IMR-90 (cell line): ENCODE measurements at places on chromosomes 2 and 18.

DNA sequence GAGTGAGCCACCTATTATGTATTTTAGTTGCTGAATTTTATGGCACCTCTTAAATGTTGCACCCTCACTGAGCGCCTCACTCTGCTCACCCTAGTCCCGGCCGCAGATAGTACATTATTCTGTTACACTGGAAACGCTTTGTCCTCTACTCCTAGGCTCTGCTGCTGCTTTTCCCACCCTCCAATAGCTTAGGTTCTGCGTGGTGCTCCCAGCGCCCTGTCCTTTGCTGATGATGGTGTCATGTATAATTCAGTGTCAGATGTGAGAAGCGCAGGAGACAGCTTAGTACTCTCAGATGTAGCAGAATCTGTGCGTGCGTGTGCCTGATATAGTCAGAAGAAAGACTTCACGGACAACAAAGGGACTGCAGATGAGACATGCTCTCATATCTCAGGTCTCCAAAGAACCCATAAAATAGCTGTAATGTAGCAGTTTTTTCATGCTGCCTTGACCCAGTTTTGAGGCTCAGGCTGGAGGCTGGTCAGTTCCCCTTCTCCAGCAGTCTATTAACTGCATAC lies 1.4 kb upstream of the REEP1 start:
- DNase-seq, result no peak

DNA sequence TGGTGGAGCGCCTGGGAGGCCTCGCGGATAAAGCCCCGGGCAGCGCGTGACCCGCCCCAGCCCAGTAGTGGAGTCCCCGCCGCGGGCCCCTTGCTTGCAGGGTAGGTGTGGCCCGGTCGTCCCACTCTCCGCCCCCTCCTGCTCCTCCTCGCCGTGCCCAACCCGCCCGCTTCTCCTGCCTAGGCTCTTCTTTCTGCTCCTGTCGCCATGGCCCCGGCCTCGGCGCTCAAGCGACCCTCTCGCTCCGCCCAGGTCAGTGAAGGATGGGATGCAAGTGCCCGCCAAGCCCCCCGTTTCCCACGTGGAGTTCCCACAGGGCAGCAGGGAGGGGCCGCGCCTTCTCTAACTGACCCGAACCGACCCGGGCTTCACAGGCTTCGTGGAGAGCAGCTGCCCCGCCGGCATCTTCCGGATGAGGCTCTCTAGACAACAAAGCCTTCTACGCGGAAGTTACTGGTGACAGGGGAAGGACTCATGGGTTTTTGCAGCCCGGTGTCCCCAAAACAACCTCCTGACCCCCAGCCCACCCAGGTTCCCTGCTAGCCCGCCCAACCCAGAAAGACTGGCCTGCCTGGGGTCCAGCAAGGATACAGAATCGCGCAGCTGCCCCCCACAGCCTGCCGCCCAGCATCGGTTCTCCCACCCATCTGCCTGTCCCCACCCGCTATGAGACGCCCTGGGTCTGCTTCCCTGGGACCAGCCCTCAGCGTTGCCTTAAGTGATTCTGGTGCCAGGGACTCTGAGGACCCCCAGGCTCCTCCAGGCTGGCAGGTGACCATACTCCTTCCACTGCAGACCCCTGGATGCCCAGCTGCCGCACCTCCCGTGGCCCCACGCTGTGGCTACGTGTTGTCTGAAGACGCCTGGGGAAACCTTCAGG lies 32.8 kb downstream of the TTC32 start:
- DNase-seq, result no peak

DNA sequence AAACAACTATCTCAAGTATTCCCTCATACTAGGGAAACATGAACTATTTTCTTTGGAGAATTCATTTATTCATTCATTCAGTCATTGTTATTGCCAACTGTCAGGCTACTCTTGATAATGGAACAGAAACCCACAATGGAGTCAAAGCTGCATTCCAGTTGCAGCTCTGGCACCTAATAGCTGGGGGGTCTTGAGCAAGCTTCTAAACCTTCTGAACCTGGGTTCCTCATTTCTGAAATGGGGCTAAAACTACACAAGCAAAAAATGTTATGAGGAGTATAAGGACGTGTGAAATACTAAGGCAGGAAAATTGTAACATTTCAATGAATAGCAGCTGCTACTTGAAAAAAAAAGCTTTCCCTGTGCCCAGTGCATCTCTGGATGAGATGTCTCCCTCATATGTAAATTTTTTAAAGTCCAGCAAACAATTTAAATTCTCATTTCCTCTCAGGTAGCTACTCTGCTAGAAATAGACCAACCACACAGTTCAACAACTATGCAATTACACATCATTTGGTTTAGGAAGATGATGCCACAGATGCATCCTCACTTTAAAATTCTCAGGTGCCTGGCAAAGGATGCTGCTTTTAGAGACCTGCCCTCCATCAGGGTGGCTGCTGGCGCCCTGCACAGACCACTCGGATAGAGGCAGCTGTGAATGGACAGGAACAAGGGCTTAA lies 38.5 kb downstream of the SPRED2 start:
- DNase-seq, result no peak

- no peak for DNase-seq
Measured at GRCh38 chr2:167420211-167420610, 531.9 kb downstream of the XIRP2 start.

DNA sequence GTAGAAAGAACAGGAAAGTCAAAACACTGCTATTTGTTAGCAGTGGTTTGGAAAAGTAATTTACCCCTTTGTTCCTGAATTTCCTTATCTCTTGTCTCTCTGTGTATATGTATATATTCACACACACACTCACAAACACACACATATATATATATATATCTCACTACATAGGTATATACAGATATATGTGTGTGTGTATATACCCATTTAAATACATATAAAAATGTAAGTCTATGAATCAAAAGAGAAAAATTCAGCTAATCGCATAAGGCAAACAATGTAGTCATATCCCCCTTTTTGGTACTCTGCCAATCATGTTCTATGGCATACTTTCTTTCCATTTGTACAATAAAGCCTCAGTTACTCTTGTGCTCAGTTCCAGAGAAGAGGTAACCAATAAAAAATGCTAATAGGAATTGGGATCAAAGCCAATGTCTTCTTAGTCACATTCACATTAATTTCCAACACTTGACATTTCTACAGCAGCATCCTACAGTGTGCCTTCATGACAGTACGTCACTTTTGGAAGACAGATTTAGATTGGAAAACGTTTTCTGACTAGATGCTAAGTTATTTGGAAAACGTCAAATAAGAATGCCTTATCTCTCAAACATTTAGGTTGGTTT lies 94.6 kb downstream of the MC4R start:
- DNase-seq, result peak; percentile 83

- no peak for DNase-seq
Measured at GRCh38 chr2:74551942-74552913, 1.5 kb downstream of the LOXL3 start.

- DNase-seq, result no peak
Measured at GRCh38 chr2:140855471-140855870, 1275.3 kb downstream of the LRP1B start.

GRCh38 chr2:200943527-200944105 lies 19.8 kb downstream of the ORC2 start:
- DNase-seq, result no peak

GRCh38 chr2:120551522-120551921 lies 184.1 kb upstream of the GLI2 start:
- DNase-seq, result peak; percentile 32

DNA sequence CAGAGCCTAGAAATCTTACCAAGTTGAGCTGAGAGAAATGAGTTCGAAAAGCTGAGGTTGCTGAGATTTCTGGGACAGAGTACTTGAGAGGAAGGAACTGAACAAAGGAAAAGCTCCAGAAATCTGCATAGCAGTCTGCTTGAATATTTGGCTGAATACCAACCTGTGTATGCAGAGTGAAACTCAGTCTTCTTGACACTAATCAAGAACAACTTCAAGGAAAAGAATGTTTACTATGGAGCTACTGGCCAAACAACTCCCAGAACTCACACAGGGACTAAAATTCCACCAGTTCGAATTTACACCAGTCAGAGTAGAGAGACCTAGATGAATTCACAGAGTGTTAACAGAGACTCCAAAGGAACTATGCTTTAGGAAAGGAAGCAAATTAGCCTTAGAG lies 66.5 kb downstream of the USP37 start:
- peak; percentile 65 for DNase-seq

DNA sequence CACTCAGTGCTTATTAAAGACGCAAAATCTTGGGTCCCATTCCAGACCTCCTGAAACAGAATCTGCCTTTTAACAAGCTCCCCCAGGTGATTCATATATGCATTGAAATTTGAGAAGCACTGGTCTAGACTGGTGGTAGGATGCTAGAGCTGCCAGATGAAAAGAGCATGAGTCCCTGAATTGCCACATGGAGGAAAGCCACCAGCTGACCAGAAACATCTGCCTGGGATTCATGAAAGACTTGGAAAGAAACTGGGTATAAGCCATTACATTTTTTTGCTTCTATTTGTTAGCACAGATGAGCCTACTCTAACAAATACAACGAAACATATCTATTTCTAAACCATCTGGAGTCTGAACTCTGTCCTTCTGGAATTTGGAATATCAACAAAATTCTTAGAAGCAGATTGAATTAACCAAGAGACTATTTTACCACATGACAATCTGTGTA lies 228.9 kb downstream of the RBM43 start:
- peak; percentile 100 for DNase-seq

DNA sequence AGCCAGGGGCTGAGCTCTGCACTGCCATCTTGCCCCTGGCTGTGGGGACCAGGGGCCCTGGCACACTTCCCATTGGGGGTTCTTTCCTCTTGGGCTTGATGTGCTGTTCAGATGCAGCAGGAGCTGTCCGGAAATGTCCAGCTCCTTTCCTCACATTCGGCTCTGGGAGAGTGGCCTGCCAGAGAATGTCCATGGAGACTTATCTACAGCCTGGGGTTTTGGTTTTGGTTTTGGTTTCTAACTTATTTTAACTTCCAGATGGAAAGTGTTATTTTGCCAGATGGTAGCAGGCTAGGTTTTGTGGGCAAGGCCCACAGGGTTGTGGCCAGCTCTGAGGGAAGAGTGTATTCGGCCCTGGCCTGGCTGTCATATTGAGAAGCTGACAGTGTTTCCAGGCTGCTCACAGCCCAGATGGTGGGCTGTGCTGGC lies 177.3 kb downstream of the ANKRD30B start:
- DNase-seq, result no peak

DNA sequence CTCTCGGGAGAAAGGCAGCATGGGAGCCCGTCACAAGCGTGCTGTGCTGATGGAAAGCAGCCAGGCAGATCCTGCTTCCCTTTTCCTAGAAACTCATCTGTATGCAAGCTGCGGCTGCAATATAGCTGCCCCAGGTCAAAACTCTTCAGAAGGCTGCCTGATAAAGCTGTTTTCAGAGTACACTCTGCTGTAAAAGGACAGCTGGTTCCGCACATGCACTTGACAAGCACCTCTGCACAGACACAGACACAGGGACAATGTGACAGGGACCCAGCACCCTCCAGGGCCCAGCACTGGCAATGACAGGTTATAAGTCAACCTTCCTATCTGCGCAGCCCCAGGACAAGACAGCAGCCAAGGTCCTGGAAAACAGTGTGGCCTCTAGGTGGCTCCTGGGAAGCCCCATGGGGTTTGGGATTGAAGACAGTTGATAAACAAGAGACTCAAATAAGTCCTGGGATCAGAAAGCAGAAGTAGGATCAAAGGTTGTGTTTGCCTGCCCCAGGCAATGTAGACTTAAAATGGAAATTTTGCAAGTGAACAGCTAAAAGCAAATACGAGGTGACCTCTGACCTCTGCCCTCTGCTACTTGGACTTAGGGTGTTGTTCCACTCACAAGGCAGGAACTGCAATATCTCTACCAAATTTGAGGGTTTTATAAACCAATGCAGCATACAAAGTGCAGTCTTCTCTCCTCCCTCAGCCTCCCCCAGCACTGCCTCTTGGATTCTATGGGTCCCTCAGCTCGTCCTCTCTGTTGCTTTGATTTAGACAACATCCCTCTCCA lies 16.9 kb downstream of the SLC66A2 start:
- no peak for DNase-seq

DNA sequence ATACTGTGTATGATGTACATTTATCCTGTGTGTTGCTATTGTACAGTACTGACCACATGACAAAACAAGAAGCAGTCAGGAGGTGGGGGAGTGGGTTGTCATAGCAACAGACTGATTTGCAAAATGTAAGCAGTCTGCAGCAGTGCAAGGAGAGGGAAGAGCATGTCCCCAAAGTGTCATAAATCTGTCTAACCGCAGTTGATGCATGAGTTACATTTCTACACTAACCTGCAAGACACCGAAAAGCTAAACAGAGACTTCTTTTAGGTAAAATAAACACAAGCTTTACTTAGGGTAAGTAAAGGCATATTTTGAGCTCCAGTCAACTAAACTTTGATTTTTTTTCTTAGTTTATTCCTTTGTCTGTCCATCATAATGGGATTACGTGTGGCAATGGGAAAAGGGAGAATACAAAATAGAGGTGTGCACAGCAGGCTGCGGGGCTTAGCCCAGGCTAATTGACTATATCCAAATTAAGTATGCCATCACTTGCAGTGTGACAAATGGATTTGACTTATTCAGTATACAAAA lies 134.5 kb downstream of the MEIS1 start:
- peak; percentile 85 for DNase-seq

DNA sequence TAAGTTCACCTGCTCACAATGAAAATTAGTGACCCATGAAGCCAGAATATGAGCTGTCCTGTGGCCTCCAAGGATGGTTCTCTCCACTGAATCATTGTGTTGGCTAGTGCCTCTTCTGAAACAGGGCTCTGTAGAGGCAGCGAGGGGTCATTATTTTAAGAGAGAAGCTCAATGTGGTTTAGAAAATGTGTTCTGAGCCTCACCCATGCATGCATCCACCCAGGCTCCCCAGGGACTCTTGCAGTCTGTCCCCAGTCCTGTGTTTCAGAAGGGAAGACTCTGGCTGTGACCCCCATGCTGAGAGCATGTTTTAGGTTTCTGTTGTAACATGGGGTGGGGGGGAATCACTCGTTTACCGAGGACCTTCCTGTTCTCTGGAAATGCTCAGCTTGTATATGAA lies 135.2 kb downstream of the RNF144A start:
- DNase-seq, result no peak

GRCh38 chr2:144671695-144672455 lies 152.0 kb upstream of the ZEB2 start:
- DNase-seq, result peak; percentile 25

DNA sequence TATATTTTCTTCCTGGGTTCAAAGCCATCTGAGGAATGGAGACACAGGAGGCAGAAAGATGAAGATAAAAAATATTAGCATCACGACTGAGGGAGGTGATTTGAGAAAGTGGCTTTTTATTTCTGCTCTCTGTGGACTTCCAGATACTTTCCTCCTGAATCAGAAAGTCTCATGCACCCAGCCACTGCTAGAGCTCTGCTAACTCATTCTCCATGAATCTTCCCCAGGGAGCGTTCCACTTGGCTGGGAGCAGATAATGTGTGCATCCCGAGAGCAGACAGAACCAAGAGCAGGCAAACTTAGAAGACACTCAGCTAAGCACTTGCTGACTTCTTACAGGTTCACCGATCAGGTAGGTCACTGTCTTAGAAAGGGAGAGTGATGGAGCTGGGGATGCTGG lies 264.1 kb upstream of the THUMPD2 start:
- peak; percentile 71 for DNase-seq

- DNase-seq, result no peak
Measured at GRCh38 chr2:86598966-86599365, 24.7 kb downstream of the RNF103 start.

GRCh38 chr2:234406085-234406484 lies 90.8 kb downstream of the ARL4C start:
- no peak for DNase-seq

GRCh38 chr2:199456383-199457146 lies 1.2 kb downstream of the SATB2 start:
- no peak for DNase-seq
